ENCODE measurements at places on chromosomes 5 and 9.

DNA sequence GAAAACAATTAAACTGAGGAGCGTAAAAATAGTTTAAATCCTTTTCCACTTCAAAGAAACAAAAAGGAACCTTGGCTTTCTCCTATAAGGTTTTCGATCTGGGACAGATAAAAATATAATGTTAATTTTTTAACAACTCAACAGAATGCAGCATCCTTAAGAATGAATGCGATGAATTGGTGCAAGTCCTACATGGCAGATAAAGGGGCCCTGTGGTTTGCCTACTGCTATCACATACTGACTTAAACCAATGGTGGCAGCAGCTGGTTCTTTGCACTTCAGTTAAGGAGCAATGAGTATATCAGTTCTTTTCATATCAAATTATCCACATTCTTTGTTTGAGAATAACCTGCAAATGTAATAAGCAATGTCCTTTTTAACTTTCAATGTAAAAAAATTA lies 12.4 kb upstream of the TYRP1 start:
- DNase-seq, result no peak

DNA sequence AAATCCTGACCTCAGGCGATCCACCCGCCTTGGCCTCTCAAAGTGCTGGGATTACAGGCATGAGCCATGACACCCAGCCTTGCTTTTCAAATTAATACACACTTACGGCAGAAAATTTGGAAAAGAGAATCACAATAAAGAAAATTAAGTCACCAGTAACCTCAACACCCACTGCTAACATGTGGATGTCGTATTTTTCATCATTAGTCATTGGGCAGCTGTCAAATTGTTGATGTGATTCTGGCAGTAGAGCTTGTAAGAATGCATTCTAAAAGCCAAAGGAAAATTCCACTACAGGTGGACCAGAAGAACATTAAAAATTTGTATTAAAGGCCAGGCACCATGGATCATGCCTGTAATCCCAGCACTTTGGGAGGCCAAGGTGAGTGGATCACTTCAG lies 237.3 kb upstream of the TUT7 start:
- no peak for DNase-seq

DNA sequence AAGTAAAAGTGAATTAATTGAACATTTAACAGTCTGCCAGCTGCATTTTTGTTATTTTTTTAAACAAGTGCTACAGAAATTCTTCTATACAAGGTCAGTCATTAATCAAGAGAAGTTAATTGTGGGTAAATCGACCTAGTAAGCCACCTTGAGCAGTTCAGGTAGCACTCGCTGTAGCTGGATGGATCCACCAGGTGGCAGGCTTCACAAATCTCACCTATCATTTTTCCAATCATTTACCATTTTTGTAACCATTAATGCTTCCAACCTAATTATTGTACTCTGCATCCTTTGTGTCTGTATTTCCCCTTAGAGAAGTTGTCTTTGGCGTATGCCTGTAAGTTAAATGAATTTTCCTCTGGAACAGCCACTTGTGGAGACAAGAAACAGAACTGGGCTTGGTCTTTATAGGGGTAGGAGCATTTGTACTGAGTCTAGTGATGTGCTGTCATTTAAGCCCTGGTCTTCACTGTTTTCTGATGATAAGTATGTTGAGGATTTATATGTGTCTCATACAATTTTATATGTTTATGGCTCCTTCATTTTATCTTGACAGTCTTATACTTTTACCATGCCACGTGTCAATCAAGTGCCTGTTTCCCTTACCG lies 39.5 kb downstream of the CD180 start:
- DNase-seq, result peak; percentile 47

DNA sequence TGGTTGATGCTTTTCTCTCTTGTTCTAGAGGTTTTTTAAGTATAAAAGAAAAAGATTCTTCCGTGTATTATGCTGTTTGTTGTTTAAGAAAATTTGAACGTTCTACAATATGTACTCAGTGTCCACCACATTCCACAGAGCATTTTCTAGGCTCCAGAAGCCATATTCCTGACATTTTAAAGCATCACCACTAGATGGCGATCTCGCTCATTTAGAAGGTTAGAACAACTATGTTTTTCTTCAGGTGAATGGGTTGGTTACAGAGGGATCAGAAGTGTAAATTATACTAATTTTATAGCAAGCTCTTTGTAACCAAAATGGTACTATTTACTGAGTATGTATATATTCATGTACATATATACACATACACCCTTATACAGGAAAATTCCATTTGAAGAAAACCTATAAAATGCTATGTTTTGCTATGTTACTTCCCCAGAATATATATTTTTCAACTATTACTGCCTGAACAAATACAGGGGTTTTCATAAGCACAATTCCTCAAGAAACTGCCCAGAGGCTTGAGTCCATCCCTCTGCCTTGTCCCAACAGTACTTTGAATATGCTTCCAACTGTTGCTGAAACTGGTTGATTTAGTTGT lies 284.3 kb downstream of the CCDC171 start:
- peak; percentile 27 for DNase-seq

DNA sequence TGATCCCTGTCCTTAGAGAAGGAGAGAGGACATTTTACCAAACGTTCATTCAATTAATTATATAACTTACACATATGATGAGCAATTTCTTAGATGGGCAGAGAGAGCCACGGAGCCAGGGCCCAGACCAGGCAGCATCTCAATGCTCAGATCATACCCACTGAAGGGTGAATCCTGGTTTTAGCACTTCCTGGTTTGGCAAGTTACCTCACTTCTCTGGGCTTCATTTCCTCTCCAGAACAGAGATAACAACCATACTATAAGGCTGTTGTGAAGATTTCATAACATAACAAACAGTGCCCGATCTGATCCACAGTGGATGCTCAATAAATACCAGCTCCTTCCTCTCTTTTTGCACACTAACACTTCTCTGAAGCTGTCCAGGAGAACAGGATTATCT lies 271.1 kb downstream of the DENND1A start:
- DNase-seq, result no peak

DNA sequence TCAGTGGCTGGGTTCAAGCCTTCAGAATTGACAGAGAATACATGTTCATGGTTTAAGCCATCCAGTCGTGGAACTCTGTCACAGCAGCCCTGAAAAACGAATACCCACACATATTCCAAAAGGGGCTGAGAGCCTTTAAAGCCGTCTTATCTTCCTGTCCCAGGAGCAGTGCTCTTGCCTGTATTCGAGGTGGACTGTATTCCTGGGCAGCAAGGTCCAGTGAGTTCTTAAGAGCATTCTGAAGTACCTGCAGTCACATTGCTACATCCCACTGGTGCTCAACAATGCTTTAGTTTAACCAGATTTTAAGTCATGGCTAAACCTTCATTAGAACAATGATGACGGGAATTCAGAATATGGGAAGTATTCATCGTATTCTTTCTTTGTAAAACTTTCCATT lies 380.7 kb upstream of the KLF4 start:
- DNase-seq, result no peak

DNA sequence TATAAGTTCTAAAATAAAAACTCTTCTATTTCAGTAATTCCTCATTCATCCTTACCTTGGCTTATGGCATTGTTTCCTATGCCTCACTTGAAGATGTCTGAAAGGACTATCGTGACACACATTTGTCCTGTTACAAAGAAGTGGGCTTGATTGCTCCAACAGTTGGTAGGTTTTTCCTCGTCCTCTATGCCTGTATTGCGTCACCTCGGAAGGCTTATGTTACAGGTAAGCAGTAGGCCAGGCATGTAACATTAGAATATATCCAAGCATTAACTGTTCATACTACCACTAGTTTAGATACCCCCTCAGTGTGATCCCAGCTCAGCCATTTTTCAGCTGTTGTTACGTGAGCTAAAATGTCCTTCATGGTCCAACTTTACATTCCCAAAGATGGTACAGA lies 116.7 kb downstream of the MLLT3 start:
- no peak for DNase-seq

- DNase-seq, result peak; percentile 75
These were observed 212.5 kb downstream of the DEPDC1B start for GRCh38 chr5:60487476-60487875.

DNA sequence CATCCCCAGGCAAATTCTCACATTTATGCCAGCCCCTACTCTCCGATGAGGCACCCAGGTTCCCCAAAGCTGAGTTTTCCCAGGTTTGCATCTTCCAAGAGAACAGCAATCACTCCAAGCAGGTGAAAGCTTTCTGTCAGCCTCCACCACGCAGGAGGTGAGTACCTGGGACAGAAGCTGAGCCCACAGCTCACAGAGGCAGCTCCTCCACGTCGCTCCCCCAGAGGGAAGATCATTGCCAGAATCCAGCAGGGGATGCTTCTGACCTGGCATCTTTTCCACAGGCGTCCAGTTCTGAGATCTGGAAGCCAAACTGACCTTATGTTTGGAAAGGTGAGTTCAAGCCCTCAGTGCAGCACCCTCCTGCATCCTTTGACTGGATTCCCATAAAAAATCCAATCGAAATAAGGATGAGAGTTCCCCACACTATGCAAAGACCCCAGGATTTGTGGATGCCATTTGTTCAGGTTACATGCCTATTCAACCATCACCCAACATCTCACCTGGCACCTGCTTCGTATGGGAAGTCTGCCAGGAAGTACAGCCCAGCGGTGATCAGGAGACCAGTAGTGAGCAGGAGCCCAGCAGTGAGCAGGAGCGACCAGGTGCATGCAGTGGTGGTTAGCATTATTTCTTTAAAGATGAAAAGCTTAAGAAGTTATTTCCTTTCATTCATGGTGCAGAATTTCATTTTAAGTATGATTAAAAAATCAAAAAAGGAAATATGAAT lies 47.4 kb upstream of the OLFM1 start:
- no peak for DNase-seq

- no peak for DNase-seq
These were observed 12.8 kb downstream of the FAM81B start for GRCh38 chr5:95403996-95404395.

DNA sequence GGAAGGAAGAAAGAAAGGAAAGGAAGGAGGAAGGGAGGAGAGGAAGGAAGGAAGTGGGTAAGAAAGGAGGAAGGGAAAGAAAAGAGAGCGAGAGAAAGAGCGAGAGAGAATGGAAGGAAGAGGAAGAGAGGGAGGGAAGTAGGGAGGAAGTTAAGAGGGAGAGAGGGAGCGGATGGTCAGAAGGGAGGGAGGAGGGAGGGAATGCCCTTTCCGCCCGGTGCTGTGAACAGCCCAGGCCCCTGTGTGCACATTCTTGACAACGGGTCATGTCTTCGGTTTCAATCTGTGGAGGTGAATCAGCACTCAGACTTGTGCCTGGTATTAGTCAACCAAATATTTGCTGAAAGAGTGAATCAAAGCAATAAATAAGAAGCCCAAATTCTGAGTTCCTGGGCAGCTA lies 39.2 kb downstream of the PRUNE2 start:
- DNase-seq, result peak; percentile 67

GRCh38 chr5:154329062-154329461 lies 116.7 kb upstream of the SAP30L start:
- DNase-seq, result no peak

- no peak for DNase-seq
These were observed 64.1 kb upstream of the SPOCK1 start for GRCh38 chr5:137563301-137563645.

DNA sequence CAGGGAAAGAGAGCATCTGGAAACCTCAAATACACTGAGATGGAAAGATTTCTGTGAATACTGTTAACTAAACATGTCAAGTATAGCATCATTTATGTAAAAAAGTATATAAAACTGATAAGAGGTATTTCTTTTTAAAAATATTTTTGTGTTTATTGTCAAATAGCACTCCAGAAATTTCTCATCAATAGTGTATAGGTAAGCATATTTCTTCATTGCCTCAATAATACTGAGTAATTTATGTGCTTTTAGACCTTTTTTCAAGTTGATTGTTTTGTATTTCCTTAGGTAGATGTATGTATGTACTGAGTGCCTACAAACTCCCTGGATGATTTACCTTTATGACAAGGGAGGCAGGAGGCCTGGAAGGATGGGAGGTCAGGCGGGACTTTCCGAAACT lies 196.3 kb downstream of the ROR2 start:
- DNase-seq, result no peak

- DNase-seq, result no peak
These were observed 202.6 kb downstream of the PIK3R1 start for GRCh38 chr5:68418201-68418600.

DNA sequence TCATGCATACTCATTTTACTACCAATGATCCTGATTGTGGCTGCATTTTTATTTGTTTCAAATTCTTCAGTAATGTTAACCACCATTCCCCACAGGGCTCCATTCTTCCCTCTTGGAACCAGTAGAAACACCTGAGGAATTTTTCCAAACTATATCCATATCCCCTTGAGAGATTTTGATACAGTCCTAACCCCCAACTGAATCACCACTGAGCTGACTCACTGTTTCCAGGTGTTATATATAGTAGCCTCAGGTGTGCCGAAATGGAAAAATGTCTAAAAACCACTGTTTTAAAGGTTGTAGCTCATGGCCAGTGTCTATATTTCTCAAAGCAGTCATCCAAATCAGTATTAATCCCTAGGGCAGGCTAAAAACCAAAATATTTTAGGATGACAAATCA lies 85.2 kb downstream of the MRPS27 start:
- no peak for DNase-seq
